ENCODE measurements at places on chromosomes 16 and 17.

DNA sequence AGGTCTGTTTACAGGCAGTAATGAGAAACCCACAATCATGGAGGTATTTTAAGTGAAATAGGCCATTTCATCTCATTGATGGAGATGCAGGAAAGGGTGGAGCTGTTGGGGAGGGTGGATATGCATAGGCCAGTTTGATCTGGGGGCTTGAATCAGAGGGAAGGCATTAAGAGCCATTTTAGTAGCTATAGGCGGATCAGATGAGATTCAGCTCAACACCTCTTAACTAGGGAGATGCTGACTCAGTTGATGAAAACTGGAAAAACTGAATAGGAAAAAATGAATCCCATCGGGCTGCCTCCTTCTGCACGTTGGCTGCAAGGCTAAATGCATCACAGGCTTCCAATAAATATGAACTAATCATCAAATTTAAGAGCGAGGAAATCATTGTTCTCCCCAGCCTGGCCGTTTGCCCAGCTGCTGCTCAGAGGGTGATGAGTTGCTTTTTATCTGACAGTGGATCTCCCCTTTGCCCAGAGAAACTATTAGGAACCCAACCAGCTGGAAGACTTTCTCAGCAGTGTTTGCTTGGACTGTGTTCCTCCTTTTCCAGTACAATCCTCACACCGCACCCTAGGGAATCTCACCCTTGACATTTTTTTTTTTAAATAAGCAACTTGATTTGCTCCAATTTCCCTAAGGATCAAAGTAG is 149.6 kb downstream of the SOX9 start:
- no peak for DNase-seq

DNA sequence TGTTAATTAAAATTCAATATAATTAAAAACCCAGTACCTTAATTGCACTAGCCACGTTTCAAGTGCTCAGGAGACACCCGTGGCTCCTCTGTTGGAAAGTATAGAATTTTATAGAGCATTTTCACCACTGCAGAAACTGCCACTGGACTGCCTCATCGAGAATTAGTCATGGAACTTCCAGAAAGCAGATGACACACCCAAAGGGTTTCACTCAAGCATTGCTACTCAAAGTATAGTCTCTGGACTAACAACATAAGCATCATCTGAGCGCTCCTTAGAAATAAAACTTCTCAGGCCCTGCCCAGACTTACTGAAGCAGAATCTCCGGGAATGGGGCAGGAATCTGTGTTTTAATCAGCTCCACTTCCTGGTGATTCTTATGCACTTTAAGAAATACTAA is 63.5 kb upstream of the GPR139 start:
- no peak for DNase-seq

DNA sequence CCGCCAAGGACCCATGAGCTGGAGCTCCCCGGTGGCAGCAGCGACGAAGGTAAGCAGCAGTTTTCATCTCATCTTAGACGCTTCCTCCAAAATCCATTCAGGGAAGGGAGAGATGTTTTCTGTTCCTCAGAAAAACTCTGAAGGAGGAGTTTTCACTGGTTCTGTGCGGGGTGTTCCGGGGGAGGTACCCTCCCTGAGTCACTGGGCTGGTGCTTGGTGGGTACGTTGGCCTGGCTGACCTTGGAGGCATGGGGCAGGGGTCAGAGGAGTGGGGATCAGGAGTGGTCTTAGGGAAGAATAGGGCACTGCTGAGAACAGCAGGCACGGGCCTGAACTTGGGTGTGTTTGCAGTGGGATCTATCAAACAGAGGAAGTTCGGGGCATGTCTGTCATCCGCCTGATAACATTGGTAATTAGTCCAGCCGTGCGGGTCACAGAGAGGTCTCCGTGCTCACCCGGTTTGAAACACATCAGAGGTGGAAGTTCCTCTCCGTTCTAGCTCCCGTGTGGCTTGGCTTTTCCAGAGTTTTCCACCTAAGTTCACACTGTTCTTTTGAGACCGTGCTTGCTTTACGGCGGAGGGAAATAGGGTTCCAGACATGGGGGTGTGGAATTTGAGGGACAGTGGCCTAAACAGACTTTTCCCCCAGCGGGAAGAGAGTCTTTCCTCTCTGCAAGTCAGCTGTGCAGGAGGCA is 59.6 kb upstream of the CIBAR2 start:
- no peak for DNase-seq

- DNase-seq = no peak
Observed at GRCh38 chr17:76414334-76415295, 30.2 kb downstream of the SPHK1 start.

DNA sequence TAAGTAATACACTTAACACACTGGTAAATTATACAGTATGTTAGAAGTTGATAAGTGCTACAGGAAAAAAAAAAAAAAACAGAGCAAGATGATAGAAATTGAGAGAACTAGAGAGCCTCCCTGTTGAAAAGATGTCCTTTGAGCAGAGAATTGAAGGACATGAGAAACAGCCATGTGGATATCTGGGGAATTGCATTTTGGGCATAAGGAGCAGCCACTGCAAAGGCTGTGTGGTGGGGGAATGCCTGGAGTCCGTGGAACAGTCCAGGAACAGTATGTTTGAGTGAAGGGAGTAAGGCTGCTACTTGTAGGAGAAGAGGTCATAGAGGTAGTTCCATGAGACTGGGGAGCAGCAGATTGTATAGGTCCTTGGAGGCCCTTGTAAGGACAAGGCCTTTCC is 178.4 kb downstream of the FTO start:
- no peak for DNase-seq

- DNase-seq = no peak
Observed at GRCh38 chr16:49602976-49603310, 229.3 kb downstream of the C16orf78 start.

GRCh38 chr16:85853547-85854545 is 45.1 kb upstream of the IRF8 start:
- no peak for DNase-seq

- no peak for DNase-seq
Observed at GRCh38 chr16:84547546-84548061, 43.1 kb upstream of the MEAK7 start.

- no peak for DNase-seq
Observed at GRCh38 chr16:22971346-22971924, 157.5 kb downstream of the HS3ST2 start.

DNA sequence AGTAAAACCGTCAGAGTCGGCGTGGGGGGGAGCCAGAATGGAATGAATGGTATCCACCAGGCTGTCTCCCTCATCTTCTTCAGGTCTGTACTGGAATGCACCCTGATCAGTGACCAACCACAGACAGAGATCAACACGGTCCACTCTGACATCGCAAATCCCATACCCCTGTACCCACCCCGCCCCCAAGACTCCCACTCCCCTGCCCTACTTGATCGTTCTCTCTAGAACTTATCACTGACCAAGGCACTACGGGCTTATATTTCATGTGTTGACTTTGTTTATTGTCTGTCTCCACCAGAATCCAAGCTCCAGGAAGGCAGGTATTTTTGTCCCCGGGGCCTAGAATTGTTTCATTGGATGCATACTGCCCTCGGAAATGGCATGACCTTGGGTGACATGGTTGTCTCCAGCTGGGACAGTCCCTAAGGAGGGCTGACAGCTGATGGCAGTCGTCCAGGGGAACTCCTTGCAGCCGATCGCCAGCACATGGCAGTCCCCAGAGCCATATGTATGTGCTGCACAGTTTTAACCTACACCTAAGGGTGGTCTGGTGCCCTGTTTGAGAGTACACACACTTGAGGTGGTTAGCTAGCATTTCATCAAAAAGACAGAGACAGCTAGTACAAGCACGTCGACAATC is 526 bp upstream of the MFSD6L start:
- no peak for DNase-seq

GRCh38 chr16:22004341-22004740 is 3.4 kb upstream of the PDZD9 start:
- no peak for DNase-seq

DNA sequence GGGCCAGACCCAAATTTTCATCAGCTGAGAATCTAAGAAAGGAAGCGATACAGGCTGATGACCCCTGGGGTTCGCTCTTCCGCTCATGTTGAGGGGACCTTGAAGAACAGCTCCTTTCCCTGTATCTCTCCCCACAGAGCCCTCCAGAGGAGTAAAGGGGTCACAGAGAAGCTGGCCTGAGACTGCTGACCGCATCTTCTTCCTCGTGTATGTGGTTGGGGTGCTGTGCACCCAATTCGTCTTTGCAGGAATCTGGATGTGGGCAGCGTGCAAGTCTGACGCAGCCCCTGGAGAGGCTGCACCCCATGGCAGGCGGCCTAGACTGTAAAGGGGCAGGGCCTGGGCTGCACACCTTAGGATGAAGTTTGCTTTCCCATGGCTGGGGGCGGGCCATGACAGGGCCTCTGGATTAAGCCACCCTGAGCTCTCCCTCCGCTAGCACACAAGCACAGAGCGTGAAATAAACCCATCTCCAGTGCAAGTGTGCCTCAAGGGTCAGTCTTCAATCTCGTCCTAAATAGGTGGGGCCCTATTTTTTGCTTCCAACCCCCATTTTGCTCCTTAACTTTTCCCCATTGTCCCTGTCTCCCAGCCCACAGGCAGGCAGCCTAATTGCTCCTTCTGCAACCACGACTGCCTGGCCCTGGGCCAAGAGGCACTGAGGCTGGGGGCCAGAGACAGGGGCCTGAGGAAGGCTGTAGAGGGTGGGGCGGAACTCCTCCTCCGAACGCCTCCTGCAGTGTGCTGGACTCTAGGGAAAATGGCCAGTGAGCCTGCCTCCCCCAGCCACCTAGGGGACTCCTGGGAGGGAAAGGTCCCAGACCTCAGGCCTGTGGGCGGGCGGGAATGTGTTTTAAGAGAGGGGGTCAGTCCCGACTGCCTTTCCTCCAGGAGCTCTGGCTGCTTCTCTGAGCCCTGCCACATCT is 3.6 kb downstream of the ZACN start:
- no peak for DNase-seq

DNA sequence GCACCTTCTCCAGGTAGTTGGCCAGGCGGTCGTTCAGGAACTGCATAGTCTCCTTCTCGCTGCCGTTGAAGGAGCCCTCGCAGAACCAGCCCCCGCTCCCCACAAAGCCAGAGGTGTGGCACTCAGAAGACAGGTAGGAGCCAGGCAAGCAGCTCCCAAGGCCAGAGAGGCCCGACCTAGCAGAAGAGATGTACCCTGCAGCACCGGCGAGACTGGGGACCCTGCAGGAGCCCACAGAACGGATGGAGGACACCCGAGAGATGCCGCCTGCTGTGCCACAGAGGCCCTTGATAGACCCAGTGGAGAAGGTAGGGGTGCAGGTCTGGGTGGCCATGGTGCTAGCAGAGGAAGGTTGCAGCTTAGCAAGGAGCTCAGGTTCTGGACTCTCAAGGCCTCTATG is at the start of gene KRT36:
KRT36 (minus strand) TSS at position 380 of the 400 bp plus-strand sequence; CDS start at position 334, 46 bp downstream.
- DNase-seq = no peak

GRCh38 chr16:89373355-89374110 is 116.8 kb downstream of the ANKRD11 start:
- DNase-seq = no peak

GRCh38 chr17:5823219-5823618 is 238.9 kb upstream of the NLRP1 start:
- no peak for DNase-seq

DNA sequence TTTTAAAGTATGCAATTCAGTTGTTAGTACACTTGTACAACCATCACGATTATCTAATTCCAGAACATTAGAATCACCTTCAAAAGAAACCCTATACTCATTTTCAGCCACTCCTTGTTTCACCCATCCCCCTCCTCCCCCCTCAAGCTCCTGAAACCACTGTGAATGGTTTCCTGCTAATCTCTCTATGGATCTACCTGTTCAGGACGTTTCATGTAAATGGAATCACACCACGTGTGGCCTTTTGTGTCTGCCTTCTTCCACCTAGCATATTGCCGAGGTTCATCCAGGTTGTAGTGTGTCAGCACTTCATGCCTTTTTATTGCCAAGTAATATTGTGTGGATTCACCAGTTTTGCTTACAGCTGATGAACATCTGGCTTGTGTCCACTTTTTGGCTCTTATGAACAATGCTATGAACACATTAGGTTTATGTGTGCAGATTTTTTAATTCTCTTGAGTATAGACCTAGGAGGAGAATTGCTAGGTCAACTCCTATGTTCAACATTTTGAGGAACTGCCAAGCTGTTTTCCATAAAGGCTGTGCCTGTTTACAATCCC is 17.8 kb downstream of the EIF4A3 start:
- no peak for DNase-seq

GRCh38 chr17:6786618-6787017 is 10.6 kb downstream of the FBXO39 start:
- no peak for DNase-seq

GRCh38 chr17:40511136-40511535 is 9.7 kb upstream of the TNS4 start:
- DNase-seq = no peak

DNA sequence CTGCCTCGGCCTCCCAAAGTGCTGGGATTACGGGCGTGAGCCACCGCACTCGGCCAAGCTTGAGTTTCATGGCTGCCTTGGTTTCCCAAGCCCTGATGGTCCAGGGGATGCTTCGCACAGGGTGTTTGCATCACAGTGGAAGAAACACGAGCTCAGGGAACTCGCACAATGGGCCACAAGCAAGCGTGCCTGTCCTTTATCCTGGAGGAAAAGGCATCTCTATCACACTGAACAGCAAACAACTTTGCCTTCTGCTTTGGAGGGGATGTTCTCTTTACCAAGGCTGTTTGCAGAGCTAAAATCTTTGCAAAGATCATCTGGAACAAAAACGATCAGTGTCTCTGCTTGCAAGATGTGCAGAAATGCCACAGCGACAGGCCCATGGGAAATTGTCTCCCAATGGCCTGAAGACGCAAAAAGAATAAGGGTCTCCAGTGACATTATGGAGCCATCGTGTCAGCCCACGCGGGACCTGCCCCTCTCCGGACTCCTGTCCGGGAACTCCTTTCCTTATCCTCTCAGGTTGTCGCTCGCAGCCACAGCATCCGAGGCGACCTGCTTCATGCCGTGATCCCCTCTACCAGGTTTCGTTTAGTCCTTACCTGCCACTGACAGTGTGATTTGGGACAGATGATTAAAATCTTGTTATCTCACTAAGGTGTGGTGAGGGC is 44.1 kb upstream of the CBFA2T3 start:
- DNase-seq = no peak

DNA sequence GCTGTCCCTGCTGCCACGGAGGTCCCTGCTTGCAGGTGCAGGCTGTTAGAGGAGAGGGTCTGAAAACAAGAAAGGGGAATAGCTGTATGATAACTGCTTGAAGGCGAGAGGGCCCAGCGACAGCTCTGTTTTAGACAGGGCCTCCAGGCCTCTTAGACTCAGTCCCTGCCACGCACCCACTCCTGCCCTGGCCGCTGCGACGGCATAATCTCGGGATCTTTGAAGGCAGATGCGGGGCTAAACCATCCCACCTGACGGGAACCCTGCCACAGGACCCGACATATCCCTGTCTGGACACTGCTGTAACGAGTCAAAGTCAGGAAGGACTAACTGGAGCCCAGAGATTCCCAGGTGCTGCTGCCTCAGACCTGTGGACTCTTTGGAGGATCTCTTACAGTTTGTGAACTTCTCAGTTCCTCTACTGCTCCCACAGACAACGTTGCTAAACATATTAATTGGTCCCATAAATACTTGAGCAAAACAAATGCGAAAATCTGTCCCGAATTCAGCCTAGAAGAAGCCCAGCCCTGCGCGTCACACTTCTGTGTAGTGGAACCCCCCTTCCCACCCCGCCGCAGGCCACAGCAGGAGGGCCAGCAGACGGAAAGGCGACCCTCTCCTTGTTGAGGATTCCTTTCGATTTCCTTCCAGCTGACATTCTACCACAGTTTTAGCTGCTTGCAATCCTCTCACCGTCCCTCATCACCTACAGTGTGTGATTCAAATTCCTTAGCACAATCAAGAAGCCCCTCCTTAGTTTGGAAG is 998 bp upstream of the TMEM11 start:
- no peak for DNase-seq

GRCh38 chr17:42676424-42677011 is at the start of gene PLEKHH3:
PLEKHH3 (minus strand) TSS chr17:42676994; CDS start chr17:42676563, 431 bp downstream.
- DNase-seq = no peak

All from T-cell (primary cell).